COLO829 (cell line): ENCODE measurements at places on chromosomes 2 and 18.

DNA sequence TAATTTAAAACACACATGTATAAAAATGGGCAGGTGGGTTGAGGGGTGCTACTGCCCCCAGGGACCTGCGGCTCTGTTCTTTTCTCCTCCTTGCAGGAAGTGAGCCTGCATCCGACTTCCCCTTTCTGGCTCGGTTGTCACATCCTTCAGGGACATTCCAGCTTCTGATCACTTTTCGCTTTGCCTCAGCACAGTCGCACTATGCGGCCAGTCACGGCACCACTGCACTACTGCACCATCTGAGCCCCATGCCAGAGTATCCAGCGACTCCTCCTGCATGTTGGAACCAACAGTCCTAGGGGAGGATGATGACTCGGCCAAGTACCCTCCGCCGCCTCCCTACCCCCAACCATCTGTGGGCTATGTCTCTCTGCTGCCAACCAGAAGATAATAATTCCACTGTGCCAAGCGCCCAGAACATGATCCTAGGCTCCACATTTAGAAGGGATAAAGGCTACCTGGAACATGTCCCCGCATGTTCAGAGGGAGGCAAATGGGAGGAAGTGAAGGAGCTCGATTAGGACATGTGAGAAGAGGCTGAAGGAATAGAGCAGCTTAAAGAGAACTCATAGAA lies 17.6 kb downstream of the CDC42EP3 start:
- DNase-seq = no peak

DNA sequence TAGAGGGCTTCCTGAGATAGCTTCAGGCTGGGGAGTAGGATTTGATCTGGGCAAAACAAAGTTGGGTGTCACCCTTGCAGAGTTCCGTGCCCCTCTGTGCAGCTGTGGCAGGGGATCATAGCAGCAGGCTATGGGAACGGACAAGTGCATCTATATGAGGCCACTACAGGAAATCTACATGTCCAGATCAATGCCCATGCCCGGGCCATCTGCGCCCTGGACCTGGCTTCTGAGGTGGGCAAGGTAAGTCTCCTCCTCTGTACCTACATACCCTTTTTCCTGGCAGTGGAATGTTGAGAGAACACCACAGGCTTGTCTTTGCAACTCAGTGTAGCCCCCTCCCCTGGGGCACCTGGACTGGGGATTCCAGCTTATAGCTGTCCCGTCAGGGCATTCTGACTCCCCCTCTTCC lies 3.5 kb downstream of the WDR54 start:
- no peak for DNase-seq

DNA sequence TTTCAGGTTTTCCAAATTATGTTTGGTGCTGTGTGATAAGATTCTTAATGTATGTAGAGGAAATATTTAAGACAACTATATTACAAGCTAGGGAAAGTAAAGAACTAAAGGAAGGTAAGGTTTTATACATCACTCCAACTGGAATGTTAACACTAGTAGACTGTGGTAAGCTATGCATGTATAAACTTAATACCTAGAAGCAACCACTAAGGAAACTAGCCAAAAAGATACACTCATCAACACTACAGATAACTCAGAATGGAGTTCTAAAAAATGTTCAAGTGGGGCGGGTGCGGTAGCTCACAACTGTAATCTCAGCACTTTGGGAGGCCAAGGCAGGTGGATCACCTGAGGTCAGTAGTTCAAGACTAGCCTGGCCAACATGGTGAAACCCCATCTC lies 37.8 kb upstream of the MALL start:
- DNase-seq = no peak

DNA sequence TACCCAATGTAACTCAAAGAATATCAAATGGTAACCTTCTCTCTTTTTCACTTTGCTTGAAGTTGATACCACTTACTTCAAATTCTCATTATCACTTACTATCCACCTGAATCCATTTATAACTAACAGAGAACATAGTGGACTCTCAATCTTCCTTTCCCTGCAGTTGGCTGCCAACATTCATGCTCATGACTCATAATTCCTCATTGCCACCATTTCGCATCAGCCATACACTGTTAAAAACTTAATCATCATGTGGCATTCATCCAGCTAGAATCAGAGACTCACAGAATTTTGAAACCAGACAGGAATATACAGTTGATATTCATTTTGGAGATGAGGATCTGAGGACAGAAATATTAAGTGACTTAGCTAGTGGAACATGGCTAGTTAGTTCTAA lies 56.8 kb downstream of the SLC4A10 start:
- DNase-seq = no peak

DNA sequence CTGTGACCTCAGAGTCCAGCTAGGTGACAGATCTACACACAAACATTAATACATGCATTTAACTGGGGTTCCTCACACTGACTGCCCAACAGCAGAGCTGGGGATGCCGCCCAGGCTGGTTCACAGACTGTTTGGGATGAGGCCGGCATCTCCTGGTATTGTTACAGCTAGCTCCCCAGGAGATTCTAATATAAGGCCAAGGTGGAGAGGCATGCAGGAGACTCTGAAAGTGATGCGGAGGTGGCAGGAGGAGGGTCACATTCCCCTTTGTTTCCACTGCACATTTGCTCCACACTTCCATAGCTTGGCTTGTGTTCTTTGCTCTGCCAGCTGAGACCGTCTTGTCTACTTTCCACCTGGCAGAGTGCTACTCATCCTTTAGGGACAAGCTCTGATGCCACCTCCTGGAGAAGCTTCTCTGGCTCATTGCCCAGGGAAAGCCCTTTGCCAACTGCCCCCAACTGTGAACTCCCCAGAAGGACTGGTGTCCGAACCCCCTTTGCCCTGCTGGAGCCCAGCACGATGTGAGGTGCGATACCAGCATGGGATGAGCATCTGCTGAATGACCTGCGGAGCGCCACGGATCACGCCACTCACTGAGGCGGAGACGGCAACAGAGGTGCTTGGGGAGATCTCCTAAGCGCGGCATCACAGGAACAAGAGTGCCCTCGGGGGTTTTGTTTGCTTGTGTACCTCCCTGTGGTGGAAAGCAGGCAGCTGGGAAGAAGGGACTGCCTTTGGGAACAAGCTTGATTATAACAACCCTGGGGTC lies 88.8 kb downstream of the UXS1 start:
- DNase-seq = no peak

DNA sequence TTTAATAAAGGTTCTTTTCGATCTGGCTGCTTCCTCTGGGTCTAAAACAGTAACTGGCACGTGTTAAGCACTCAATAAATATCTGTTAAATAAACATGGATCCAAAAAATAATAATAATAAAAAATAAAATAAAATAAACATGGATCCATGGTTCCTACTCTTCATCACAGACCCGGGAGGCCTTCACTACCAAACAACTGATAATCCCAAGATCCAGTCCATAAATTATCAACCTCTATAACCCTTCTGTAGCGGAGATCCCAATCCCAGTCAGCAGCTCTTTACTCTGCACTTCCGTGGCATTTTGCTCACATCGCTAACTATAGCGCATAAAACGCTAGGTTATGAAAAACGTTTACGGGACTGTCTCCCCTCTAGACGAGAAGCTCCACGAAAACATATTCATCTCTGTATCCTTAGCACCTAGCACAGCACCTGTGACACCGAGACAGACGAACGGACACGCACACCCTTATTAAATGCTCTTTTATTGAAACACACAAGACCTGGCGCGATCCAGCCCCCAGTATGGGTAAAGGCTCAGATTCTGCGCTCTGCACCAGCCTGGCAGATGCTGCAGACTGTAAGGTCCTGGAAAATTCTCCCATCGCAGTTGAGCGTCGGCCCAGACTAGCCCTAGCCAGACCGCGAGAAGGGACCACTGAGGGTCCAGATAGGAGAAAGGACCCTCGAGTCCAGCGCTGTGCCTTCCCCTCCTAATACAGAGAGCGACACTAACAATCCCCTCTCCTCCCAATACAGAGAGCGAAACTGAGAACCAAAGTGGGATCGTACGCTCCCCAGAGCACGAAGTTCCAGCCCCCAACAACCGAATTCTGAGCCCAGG lies 770 bp downstream of the NBAS start:
- no peak for DNase-seq

GRCh38 chr2:101341901-101342624 lies 33.6 kb upstream of the RNF149 start:
- DNase-seq = peak; percentile 75

GRCh38 chr2:175461839-175462238 lies 280.3 kb upstream of the ATP5MC3 start:
- DNase-seq = no peak

DNA sequence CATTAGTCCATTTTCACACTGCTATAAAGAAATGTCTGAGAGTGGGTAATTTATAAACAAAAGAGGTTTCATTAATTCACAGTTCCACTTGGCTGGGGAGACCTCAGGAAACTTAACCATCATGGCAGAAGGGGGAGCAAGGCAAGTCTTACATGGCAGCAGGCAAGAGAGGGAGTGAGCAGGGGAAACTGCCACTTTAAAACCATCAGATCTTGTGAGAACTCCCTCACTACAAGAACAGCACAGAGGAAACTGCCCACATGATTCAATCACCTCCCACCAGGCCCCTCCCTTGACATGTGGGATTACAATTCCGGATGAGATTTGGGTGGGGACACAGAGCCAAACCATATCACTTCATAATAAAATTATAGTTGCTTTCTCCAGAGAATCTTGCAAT lies 365.5 kb upstream of the ID2 start:
- no peak for DNase-seq

DNA sequence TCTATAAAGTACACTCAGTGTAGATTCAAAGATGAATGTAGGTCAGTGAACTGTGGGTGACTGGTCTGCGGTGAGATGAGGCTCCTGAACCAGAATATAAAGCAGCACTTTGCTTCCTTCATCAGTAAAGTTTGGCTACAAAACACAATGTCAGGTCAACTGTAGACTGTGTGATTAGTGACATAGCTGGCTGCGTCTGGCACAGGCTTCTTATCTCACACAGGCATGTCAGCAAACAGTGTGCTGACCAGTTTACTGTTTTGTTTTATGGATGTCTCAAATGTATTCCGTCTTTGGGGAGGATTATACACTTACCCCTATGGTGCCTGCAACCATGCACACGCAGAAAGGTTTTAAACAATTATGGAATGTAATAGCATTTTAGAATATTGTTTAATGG lies 87.1 kb downstream of the ZNF236 start:
- DNase-seq = no peak

GRCh38 chr2:206642075-206643025 lies at the start of gene FAM237A:
Gene FAM237A (plus strand): TSS chr2:206642487. CDS start chr2:206644237, 1,750 bp downstream.
- DNase-seq = peak; percentile 57

DNA sequence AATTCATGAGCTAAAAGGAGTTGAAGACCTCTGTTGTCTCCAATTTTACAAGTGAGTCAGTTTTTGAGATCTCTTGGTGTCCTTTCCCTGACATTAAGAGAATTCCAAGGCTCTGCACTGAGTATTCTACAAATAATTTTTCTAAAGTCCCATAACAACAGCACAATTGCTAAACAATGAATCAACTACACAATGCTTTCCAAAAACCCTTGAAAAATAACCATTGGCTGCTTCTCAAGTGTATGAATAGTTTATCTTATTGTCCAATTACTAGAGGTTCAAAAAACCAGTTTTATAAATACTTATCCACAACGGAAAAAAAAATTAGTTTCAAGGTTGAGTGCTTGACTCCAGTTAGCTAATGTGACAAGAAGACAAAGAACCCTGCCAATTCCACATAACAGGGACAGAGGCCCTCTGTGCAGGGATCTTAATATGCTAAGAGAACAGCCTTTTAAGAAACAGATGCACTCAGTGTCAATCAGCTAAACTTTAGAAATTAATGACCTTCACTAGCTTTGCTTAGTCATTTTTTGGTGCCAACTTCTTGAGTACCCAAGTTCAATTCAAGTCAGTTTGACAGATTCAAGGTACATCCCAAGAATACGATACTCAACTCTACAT lies 266.6 kb upstream of the CYP26B1 start:
- DNase-seq = no peak

DNA sequence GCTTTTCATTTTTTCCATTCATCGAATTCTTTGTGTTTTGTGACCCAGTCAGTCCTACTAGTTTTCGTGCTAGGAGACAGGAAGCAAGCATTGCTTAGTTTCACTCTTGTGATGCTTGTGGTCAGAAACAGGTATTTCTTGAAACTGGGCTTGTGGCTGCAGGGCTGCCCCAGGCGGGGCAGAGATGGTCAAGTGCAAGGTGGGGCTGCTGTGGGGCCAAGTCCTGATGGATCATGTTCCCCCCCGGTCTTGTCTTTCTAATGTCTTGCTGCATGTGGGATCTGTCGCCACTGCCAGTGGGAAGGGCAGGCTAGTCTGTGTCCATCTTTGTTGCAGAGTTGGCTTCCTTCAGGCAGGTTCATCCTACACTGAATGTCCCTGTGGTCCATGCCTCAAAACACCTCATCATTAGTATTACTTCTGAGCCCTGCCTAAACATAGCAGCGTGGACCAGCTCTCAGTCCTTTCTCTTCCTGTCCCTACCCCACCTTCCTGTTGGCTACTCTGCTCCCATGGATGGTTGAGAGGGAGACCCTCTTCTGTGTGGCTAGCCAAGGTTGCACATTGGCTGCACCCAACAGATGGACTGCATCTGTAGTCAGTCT lies 38.7 kb downstream of the INPP4A start:
- DNase-seq = no peak

DNA sequence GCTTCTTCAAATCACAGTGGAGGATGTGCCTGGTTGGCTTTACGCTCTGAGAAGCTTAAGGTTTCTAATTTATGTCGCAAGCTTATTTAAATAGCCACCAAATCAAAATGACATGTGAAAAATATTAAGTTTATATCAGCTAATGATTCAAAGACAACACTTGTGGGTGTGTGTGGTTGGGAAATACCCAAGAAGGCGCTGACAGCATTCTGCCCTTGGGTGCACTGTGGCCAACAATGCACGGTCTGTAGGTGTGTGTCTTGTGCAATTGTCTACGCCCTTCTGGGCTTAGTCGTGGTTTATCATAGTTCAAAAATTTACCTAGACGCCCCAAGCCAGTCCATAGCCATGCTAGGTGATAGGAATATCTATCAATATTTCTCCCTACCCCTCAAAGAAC lies 60.9 kb downstream of the KCTD1 start:
- DNase-seq = no peak

DNA sequence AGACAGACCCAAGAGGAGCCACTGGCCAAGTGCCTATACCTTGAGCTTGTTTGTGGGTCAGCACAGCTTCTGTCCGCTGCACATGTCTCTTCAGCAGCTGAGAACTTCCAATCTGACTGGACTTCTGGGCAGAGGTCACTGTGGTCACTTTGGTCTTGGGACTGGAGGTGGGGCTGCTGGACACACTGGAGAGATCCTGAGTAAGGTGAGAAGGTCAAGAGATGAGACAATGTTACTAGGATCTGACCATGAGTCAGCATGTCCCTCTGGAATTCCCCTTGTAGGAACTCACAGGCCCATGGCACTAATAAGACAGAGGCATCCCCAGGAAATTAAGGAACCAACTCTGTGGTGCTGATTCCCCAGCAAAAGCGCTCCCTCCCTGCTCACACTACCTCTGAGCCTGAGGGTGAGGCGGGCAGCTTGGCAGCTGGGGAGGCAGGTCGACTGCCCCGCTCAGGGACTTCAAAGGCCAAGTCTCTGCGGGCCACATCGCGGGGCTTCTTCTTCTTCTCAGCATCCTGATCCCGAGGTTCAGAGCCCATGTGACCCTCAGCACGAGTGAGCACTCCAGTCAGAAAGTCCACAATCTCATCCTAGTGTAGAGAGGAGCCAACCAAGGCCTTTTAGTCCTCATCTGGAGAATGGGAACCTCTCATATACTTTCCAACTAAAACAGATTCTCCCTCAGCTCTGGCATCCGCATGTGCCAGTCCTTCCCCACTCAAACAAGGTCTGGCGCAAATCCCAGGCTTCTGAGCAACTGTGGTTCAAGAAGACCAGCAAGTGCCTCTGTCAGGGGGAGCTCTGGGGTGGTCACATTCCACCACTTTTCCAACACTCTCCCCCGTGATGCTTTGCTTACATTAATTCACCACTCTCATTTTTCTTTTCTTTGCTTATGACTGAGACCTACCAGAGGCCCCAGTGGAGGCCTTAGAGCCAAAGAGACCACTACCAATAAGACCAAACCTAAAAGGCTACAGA lies 29.4 kb downstream of the KANSL3 start:
- peak; percentile 43 for DNase-seq
